ENCODE measurements at places on chromosomes 1 and 21.

- DNase-seq, result peak; percentile 75
These were observed at the start of gene CRABP2 for GRCh38 chr1:156705321-156705917. TSS of gene CRABP2 (minus strand) at chr1:156705583. CDS start at chr1:156705446, 137 bp downstream.

DNA sequence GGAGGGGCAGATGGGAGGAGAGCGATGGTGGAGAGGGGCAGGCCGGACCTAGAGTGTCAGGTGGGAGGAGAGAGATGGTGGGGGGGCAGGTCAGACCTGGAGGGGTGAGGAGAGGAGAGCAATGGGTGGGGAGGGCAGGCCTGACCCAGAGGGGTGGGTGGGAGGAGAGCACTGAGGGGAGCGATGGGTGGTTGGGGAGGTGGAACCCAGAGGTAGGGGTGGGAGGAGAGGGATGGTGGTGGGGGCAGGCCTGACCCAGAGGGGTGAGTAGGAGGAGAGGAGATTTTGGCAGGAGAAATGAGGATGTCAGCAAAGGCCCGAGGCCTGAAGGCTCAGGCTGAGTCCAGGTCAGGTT, 157.3 kb upstream of the VAMP3 start:
- no peak for DNase-seq

DNA sequence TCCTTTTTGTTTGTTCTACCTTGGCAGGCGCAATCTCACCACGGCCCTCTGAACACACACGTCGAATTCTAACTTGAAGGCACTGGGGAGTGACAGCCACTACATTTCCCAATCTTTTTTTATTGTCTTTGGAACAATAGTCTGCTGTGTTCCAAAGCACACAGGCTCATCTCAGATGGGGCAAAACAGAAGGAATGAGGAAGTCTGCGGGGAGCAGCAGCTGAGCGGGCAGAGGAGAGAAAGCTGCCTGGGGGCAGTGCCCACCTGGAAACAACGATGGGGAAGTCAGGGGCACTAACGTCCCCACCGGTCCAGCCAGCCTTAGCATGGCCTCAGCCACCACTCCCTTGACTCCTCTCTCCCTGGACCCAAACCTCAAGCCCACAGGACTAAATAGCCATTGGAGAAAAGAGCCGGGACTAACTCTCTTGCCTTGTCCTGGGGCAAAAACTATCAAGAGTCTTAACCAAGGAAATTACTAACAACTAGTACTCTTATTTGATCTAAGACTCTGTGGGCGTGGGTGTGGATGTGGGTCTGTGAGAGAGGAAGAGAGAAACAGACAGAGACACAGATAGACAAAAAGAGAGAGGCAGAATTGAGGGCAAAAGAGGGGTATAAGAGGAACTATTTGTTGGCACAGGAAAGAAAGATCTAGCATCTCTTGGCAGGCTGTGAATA, 34.2 kb downstream of the SYF2 start:
- DNase-seq, result peak; percentile 17

DNA sequence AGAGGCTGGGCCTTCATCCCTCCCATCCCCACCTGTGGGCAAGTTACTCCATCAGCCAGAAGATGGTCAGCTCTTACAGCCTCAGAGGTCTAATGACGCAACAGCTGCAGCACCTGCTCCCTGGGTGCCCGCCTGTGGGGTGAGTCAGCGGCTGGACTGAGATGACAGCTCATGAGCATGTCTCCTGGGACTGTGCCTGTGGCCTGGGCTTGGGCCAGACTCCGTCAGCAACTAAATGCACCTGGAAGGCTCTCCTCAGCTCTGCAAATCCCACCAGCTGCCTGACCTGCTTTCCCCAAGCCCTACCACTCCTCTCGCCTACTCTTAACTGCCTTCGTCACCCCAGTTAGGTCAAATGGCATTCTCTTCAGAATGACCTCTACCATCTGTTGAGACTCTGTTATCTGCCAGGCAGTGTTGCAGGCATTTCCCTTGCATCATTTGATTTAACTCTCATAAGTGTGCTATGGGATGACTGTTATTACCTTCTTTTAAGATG, 47.7 kb downstream of the ETS2 start:
- peak; percentile 50 for DNase-seq

- no peak for DNase-seq
These were observed 21.4 kb upstream of the DNM3 start for GRCh38 chr1:171819946-171820345.

DNA sequence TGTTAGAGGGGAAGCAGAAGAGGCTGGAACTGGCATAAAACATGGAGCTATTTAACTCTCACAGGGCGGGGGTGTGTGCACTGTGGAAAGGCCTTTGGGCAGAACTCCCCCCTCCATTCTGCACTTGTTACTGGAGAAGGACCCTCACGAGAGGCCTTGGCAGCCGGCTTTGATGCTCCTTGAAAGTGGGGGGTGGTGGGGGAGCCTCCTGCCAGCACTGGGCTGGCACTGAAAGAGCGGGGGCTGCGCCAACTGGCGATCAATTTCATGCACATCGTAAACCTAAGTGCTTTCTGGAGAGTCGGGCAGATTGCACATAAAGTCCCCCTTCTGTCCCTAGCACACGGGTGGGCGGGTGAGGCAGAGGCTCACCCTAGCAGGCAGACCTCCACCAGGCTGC, 28.9 kb downstream of the FOXO6 start:
- no peak for DNase-seq

GRCh38 chr1:147225193-147225730, at the start of gene FMO5:
TSS of gene FMO5 (minus strand) at chr1:147225339. CDS start at chr1:147225029, 310 bp downstream.
- peak; percentile 81 for DNase-seq

GRCh38 chr1:12480748-12481362, 137.2 kb downstream of the DHRS3 start:
- peak; percentile 46 for DNase-seq

GRCh38 chr1:211965108-211965805, 70.1 kb downstream of the INTS7 start:
- DNase-seq, result peak; percentile 62

DNA sequence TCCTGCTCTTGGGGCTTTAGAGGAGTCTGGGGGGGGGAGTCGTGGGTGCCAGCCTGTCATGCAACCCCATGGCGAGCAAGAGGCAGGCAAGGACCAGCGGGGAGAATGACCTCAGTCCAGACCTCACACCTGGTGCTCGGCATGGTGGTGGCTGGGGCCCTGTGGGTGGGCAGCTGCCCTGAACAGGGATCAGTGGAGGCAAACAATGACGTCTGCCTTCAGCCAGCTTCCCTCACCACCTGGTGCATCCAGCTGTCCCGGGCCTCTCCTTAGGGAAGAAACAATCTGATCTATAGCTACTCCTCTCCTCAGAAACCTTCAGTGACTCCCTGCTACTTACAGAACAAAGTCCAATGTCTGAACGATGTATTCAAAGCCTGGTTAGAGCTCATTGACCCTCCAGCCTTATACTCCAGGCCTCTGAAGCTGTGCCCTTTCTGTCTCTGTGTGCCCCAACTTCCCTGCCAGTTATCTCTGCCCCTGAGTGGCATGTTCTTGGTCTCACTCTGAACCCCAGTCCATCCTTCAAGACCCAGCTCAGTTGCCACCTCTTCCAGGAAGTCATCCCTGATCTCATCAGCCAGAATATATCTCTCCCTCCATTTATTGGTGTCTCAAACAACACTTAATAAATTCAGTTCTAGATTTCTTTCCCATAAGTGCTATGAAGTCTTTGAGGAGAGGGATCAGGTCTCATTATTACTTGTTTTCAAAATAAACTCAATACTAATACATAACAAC, 6.6 kb downstream of the PADI2 start:
- DNase-seq, result no peak

DNA sequence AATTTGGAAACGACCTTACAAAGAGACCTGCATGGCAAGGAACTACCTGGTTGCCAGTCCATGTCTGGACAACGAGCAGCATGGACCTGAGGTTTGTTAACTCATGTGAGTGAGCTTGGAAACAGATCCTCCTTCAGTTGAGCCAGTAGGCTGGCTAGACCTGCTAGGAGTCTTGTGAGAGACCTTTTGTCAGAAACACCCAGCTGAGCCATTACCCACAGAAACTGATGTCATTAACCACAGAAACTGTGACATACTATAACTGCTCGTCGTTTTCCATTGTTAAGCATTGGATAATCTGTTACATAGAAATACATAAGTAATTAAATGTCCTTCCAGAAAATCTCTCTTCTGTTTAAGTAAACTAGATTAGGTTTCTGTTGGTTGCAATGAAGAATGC, 211.1 kb upstream of the C21orf91 start:
- no peak for DNase-seq

DNA sequence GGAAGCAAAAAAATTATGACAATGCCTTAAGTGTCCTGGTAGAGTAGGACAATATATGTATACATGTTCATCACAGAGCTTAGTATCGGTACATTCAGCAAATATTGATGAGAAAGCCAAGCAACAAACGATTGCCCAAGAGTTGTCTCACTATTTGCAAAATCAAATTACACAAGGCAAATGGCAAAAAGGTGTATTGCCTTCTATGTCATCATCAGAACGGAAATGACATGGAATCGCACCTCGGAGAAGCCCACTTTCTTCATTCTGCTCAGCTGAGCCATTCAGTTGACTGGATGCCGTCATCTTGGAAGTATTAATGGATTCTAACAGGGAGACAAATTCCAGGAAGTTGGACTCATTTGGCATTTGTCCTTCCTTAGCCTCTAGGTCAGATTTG, 37.7 kb downstream of the PCNX2 start:
- DNase-seq, result no peak

DNA sequence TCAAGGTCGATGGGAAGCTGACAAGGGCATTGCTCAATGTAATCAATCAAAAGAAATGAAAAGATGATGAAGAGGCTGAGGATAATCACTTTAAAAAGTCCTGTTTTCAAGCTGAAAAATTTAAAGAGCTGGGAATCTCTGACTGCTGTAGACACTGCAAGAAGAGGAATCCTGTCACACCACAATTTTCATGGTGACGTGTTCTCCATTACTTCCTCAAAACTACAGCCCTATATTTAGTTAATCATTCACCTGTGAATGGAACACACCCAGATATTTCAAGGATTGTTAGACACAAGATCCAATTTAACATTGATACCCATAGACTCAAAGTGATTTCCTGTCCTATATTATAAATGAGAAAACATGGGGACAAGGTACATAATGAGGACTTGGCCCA, 1048.3 kb downstream of the AMY1C start:
- DNase-seq, result no peak

DNA sequence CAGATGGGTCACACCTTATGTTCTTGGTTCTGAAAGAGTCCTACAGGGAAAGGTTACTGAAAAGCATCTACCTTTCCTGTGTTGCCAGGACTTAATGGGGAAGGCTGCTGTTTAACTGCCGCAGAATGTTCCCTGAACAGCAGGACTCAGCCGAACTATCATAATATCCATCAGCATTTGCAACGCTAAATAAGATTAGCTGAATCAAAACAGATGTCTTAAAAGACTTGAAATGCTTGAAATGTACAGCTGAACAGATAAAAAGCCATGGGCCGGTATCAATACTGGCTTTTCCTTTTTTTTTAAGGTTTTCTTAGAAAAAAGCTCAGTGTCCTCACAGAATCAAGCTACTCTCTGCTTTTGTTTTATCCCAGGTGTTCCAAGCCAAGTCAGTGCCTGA, 19.7 kb upstream of the ATP13A2 start:
- DNase-seq, result no peak

GRCh38 chr1:215285013-215285800, 202.7 kb downstream of the KCNK2 start:
- no peak for DNase-seq

DNA sequence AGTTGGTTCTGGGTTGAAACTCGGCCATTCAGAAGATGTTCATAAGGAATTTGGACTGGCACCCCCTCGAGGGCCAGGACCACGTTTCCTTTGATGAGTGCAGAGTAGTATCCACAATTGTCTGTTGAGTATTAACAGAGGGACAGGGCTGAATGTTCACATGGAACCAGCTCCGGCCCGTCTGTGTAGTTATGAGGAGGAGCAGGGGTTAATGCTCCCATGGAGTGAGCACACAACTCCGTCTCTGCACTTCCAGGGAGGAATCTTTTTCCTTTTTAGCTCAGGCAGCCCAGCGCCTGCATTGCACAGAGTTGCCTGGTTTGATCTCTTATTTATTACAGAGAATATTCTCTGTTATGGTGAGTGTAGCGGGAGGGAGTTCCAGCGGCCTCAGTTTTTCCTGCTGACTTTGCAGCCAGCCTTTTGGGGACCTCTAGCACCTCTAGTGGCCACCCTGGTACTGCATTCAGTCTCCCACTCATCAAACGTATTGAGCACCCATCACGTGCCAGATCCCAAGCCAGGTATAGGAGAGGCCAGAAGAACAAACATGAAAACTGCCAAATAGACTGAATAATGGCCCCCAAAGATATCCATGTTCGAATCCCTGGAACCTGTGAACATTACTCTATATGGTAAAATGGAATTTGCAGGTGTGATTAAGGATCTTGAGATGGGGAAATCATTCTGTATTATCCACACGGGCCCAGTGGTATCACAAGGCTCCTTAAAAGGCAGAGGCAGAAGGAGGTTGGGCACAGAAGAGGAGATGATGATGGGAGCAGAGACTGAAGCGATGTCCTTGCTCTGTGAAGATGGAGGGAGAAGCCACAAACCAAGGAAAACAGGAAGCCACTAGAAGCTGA, 167.7 kb upstream of the CSF3R start:
- peak; percentile 56 for DNase-seq

- DNase-seq, result no peak
These were observed 109.2 kb upstream of the IFFO2 start for GRCh38 chr1:19065526-19066247.

- no peak for DNase-seq
These were observed 4.6 kb downstream of the ZDHHC18 start for GRCh38 chr1:26831059-26831458.

GRCh38 chr1:156448134-156448967, 52.2 kb downstream of the MEF2D start:
- no peak for DNase-seq

DNA sequence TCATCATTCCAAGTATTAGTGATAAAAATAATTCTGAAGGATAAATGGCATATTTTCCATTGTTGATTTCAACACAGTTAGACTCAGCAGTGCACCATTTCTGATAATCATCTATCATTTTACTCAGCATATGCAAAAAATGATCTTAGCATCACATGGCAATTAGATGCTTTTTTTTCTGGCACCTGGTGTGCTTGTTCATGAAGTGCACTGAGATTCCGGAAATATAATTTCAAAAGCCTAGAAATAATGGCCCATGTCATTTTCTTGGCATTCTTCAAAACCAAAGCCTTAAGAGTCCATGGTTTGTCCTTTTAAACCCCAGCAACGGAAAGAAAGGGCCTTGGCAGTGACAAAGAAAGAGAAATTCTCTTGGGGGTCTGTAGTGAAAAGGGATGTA, 278.8 kb downstream of the KIF26B start:
- DNase-seq, result no peak

GRCh38 chr1:40130892-40131291, 30.3 kb upstream of the RLF start:
- DNase-seq, result peak; percentile 81

DNA sequence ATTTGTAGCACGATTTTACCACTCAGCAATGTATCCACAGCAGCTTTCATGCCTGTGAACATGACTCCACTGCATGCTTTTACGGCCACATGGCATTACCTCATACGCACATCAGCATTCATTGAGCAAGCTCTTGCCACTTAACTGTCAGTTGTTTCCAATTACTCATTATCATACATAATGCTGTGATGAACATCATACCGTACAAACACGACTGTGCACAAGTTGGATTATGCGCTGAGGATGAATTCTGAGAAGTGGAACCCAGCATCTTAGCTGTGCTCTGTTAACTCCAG, 9.6 kb downstream of the UMODL1 start:
- peak; percentile 22 for DNase-seq
